ENCODE measurements at places on chromosomes 12 and 14. TPM values are rescaled to one million over a fixed set of nuclear protein-coding genes. Genes with fewer than 3 reads are reported as not detected.

The PELI2 gene
- total RNA-seq = 7.8 TPM

The POTEM gene
- not detected for total RNA-seq

The SERPINA3 gene
- total RNA-seq = not detected

The SMIM41 gene
- total RNA-seq = not detected

The PYGL gene
- 0.38 TPM for total RNA-seq

The BHLHE41 gene
- not detected for total RNA-seq

The APOF gene
- total RNA-seq = not detected

The IL26 gene
- total RNA-seq = 0.42 TPM

Measured in activated naive CD4-positive, alpha-beta T cell treated with anti-CD3 and anti-CD28 coated beads for 36 hours (primary cell).